Activated CD8-positive, alpha-beta T cell treated with anti-CD3 and anti-CD28 coated beads, Interleukin-2, amount 10 ng/mL, durations not matched to agents 7 days and 5 days (primary cell): ENCODE measurements at places on chromosomes 12 and 14. TPM values are rescaled to one million over a fixed set of nuclear protein-coding genes. Genes with fewer than 3 reads are reported as not detected.

The BDKRB2 gene
- not detected for total RNA-seq

The PIWIL1 gene
- total RNA-seq, result not detected

DNA sequence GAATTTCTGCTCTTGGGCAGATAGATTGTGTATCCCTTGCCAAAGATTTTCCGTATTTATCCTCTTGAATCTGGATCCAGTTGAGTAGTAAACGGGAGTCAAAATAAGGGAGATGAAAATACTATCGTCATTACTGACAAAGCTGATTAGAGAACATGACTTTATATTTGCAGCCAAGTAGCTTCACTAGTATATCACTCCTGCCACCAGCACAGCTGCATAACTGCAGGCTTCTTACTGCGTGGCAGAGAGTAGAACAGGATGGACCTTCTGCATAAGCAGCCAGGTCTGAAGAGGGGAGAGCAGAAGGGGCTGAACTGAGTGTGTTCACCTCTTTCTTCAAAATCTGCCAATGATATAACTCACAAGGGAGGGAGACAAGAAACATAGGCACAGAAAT, 283.7 kb downstream of the FBXL14 start:
- no peak overlapping the region for H3K4me3 ChIP-seq
- peaks cover 4% of the 10 kb centered on the region for H3K36me3 ChIP-seq
- peaks cover 2% of the 10 kb centered on the region for H3K4me1 ChIP-seq
- H3K27me3 ChIP-seq, result no peaks in the 10 kb centered on the region
- no peak for DNase-seq
- no peak overlapping the region for H3K27ac ChIP-seq

DNA sequence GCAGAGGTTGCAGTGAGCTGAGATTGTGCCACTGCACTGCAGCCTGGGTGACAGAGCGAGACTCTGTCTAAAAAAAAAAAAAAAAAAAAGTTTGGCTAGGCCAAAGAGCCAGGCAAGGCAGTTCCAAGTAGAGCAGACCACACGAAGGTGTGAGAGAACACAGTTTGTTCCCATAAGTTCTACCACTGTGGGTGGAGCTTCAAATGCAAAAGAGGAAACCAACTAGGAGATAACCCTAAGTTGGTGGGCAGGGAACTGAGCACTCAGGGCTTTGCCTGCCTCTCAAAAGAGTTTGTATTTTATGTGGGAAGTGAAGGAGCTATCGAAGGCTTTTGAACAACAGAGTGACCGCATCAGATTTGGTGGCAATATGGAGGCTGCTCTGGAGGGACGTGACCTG, 15.1 kb downstream of the SOCS2 start:
- peaks cover 19% of the 10 kb centered on the region for H3K27me3 ChIP-seq
- no peak overlapping the region for H3K27ac ChIP-seq
- DNase-seq, result peak; percentile 30

DNA sequence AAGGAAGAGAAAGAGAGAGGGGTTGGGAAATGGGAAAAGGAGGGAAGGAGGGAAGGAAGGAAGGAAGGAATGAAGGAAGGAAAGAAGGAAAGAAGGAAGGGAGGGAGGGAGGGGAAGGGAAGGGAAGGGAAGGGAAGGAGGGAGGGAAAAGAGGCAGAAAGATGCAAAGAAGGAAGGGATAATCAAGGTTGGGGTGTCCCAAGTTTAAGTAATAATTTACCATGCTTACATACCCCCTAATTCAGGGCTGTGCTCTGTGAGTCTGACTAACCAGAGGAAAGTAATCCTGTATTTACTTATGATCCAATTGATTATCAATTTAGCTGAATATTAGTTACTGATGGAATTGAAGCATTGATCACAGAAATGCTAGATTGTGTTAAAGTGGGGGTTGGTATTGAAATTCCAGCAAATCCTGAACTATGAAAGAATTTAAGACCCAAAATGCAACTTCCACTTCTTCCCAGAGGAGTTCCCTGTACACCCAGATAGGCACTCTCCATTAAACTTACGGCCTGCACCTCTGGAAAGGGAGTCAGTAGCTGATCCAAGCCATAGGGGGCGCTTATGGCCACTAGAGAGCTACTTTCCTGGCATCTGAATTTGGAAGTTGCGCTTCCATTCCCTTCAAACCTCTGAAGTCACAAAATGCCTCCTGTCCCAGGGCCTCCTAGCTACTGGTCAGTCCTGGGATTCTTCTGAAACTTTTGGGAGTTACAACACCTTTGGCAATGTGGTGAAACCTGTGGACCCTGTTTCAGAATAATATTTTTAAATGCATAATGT, 162.7 kb upstream of the PWP1 start:
- no peak overlapping the region for H3K27ac ChIP-seq
- no peak for DNase-seq
- no peak overlapping the region for H3K4me3 ChIP-seq
- H3K4me1 ChIP-seq, result peaks cover 9% of the 10 kb centered on the region
- H3K27me3 ChIP-seq, result no peaks in the 10 kb centered on the region
- H3K36me3 ChIP-seq, result peaks cover 20% of the 10 kb centered on the region

The CLEC9A gene
- total RNA-seq, result not detected

The SOAT2 gene
- total RNA-seq, result 10.8 TPM
